Peyer's patch (tissue), 4 donors: ENCODE measurements at places on chromosomes 1 and 21. TPM values are rescaled to one million over a fixed set of nuclear protein-coding genes. Genes with fewer than 3 reads are reported as not detected.

GRCh38 chr1:30420519-30421050 lies 302.8 kb downstream of the MATN1 start:
- no peaks in the 10 kb centered on the region for H3K36me3 ChIP-seq
- H3K4me3 ChIP-seq, result no peak overlapping the region
- no peaks in the 10 kb centered on the region for H3K4me1 ChIP-seq
- H3K27ac ChIP-seq, result no peak overlapping the region
- DNase-seq, result no peak
- no peaks in the 10 kb centered on the region for H3K27me3 ChIP-seq

DNA sequence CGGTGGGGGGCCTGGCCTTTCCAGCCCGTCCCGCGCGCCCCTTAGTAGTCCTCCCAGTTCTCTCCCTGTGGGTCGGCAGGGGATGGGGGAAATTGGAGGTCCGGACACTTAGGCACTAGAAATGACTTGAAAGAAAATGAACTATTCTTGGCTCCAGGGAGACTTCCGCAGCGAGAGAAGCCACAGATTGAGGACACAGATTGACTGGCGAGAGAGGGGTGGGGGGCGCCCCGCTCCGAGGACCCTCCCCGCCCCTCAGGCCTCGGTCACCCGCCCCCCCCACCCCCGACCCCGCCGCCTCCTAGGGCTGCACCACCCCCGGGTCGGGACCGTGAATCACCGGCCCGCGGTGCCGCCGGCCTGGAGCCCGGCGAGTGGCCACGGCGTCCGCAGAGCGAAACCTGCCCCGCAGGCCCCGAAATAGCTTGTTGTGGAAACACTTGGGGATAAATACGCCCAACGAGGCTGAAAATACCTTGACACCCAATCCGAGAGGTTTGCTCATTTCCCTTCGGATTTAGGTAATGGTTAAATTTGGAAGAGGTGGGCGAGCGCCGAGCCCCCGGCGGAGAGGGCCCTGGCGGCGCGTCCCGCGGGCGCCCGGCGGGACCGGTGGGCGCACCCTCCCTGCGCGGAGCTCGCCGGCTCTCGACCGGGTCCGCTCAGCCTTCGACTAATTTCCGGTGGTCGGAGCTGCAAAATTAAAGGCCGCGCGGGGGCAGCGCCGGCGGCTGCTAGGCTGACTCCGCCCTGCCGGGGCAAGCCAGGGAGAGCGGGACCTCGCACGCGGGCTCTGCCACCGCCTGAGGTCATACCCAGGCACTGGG lies at the start of gene GFI1:
Gene GFI1, minus strand, starts transcription at position 675 of the 827 bp plus-strand sequence. CDS start 3,438 bp downstream, outside the sequence.
- peak; percentile 29 for DNase-seq
- peaks cover 42% of the 10 kb centered on the region for H3K27me3 ChIP-seq
- H3K27ac ChIP-seq, result peak within 1 kb of the TSS; percentile 88

DNA sequence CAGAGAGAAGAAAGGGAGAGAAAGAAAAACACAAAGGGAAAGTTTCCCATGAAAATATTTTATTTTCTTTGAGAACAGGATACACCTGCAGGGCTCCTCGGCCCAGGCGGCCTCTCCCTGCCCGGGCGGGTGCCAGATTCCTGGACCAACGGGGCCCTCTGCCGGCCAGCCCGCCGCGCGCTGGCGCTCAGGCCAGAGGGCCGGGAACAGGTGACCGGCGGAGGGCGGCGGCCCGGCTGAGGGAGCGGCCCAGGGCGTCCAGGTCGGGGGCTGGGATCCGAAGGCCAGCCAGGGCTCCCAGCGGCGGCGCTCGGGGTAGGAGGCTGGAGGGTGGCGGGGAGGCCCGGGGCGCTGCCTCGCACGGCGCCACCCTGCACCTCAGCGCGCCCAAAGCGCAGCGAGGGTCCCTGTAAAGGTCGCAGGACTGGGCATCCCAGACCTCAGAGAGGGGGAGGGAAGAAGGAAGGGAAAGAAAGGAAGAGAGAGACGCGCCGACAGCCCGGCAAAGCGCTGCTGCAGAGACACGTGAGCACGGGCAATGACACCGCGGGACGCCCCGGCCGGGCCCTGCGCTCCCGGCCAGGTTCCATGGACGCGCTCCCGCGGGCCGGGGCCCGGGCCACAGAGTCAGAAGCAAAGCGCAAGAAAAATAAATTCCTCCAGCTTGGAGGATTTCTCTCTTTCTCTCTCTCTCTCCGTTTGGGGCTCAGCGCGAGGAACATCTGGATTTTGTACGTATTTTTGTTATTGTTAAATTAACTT lies 927 bp downstream of the WNT9A start:
- H3K36me3 ChIP-seq, result no peaks in the 10 kb centered on the region
- DNase-seq, result peak; percentile 84
- no peaks in the 10 kb centered on the region for H3K27me3 ChIP-seq
- H3K4me1 ChIP-seq, result peaks cover 38% of the 10 kb centered on the region
- H3K4me3 ChIP-seq, result peak overlapping the region; percentile 43

DNA sequence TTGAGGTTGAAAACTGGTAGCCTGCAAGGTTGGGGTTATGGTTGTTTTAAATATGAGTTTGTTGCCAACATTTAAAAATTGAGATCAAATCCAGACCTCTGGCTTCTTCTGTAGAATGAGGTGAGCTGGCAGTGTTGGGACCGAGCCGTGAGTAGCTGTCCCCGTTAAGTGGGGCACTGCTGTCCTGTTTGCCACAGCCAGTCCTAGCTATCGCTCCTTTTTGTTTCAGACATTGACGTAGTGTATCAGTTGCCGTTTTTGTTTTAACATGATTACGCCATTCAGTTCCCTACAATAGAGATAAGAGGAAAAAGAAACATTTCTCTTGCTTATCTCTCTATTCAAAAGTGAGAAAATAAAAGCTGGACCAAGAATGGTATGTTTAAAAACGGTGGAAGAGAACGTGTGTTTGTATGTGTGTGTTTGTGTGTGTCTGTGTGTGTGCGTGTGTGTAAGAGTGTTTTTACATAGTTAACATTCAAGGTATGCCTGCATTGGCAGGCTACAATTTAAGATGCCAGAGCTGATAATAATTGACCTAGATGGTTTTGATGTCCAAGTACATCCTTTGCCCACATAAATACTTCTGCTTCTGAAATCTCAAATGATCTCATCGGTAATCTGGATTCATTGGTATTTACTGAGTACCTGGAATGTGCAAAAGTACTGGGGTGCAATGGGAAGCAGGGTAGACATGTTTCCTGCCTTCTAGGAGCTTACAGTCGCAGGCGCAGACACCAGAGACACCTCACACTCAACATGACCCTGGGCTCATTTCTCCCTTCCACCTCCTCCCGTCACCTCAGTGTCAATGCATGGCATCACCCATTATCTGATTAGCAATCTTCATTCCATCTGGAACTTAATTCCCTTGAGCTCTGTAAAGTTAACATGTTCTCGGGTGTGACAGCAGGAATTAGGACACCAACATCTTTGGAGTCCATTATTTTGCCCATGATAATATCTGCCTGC lies 65.8 kb downstream of the HUNK start:
- H3K4me1 ChIP-seq, result no peaks in the 10 kb centered on the region
- H3K27ac ChIP-seq, result no peak overlapping the region
- DNase-seq, result no peak
- H3K4me3 ChIP-seq, result no peak overlapping the region

- H3K27me3 ChIP-seq, result no peaks in the 10 kb centered on the region
- no peaks in the 10 kb centered on the region for H3K4me1 ChIP-seq
- DNase-seq, result no peak
- H3K4me3 ChIP-seq, result no peak overlapping the region
- H3K27ac ChIP-seq, result no peak overlapping the region
Observed at GRCh38 chr1:208117409-208117808, 126.8 kb downstream of the PLXNA2 start.

The SHISAL2A gene
- 7.4 TPM for total RNA-seq

The FRRS1 gene
- 7.4 TPM for total RNA-seq

GRCh38 chr1:221148660-221149059 lies 269.4 kb downstream of the HLX start:
- no peak for DNase-seq
- H3K27me3 ChIP-seq, result no peaks in the 10 kb centered on the region
- no peaks in the 10 kb centered on the region for H3K4me1 ChIP-seq
- no peak overlapping the region for H3K27ac ChIP-seq
- no peak overlapping the region for H3K4me3 ChIP-seq

GRCh38 chr1:43851561-43852338 lies 81.9 kb upstream of the ARTN start:
- H3K27me3 ChIP-seq, result no peaks in the 10 kb centered on the region
- H3K4me3 ChIP-seq, result no peak overlapping the region
- H3K27ac ChIP-seq, result no peak overlapping the region
- H3K4me1 ChIP-seq, result no peaks in the 10 kb centered on the region

GRCh38 chr1:218517459-218517858 lies 172.3 kb downstream of the TGFB2 start:
- H3K4me3 ChIP-seq, result no peak overlapping the region
- no peak for DNase-seq
- no peaks in the 10 kb centered on the region for H3K27me3 ChIP-seq
- no peaks in the 10 kb centered on the region for H3K4me1 ChIP-seq
- no peaks in the 10 kb centered on the region for H3K36me3 ChIP-seq

The NUP210L gene
- total RNA-seq, result not detected

- H3K4me1 ChIP-seq, result peaks cover 4% of the 10 kb centered on the region
- no peak overlapping the region for H3K27ac ChIP-seq
- no peaks in the 10 kb centered on the region for H3K36me3 ChIP-seq
- no peaks in the 10 kb centered on the region for H3K27me3 ChIP-seq
- H3K4me3 ChIP-seq, result no peak overlapping the region
Observed at GRCh38 chr1:91731815-91732214, 154.1 kb downstream of the TGFBR3 start.

The TNFAIP8L2 gene
- total RNA-seq, result 6.6 TPM

- peak within 1 kb of the TSS; percentile 86 for H3K27ac ChIP-seq
- H3K36me3 ChIP-seq, result no peaks in the 10 kb centered on the region
- H3K4me1 ChIP-seq, result no peaks in the 10 kb centered on the region
Observed at GRCh38 chr1:241519308-241520079, at the start of gene FH. TSS of gene FH (minus strand) at chr1:241519755. CDS start at chr1:241519722, 33 bp downstream.

DNA sequence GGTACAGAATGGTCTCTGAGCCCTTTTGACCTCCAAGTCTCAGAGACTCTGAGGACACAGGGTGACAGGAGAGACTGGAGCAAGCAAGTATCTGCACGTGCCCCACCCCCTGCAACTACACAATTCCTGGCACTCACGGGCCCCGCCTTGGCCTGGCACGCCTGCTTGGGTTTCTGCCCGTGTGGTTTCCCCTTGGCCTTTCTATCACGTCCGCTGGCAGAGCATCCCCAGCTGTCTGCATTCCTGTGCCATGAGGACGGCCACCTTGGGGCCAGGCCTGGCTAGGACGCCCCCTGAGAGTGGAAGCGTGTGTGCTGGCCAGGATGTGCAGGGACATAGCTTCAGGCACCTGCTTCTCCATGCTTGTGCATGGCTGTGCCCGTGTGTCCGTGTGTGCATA lies 14.3 kb upstream of the EDN2 start:
- no peak overlapping the region for H3K4me3 ChIP-seq
- no peaks in the 10 kb centered on the region for H3K27me3 ChIP-seq
- H3K4me1 ChIP-seq, result peaks cover 20% of the 10 kb centered on the region
- no peaks in the 10 kb centered on the region for H3K36me3 ChIP-seq

The SYDE2 gene
- 20.8 TPM for total RNA-seq

The PANK4 gene
- 74.1 TPM for total RNA-seq

The ACKR1 gene
- total RNA-seq, result 51.2 TPM

GRCh38 chr1:165383067-165383466 lies 26.6 kb upstream of the LMX1A start:
- DNase-seq, result no peak
- no peak overlapping the region for H3K27ac ChIP-seq
- no peak overlapping the region for H3K4me3 ChIP-seq
- H3K36me3 ChIP-seq, result no peaks in the 10 kb centered on the region
- no peaks in the 10 kb centered on the region for H3K27me3 ChIP-seq

The TRPM2 gene
- 2.8 TPM for total RNA-seq

The BNIPL gene
- 0.70 TPM for total RNA-seq

The ITLN2 gene
- total RNA-seq, result 62.0 TPM
